ENCODE measurements at places on chromosomes 4 and X.

DNA sequence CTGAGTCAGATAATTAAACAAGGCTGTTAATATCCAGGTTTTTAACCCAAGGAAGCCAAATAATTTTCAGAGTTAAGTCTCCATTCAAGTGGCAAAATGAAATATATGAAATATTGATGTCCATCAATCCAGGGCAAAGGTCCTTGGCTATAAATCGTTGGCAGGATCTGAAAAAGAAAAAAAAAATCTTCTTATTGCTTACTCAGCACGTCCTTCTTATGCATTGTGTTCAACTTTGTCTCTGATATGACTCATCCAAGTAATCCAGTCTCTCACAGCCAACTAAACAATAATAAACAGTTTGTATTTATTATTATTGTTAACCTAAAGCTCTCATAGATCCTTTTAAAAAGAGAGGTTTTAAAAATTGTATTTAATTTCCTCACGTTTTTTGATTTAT lies 851.2 kb downstream of the ADGRL3 start:
- no peak for DNase-seq

DNA sequence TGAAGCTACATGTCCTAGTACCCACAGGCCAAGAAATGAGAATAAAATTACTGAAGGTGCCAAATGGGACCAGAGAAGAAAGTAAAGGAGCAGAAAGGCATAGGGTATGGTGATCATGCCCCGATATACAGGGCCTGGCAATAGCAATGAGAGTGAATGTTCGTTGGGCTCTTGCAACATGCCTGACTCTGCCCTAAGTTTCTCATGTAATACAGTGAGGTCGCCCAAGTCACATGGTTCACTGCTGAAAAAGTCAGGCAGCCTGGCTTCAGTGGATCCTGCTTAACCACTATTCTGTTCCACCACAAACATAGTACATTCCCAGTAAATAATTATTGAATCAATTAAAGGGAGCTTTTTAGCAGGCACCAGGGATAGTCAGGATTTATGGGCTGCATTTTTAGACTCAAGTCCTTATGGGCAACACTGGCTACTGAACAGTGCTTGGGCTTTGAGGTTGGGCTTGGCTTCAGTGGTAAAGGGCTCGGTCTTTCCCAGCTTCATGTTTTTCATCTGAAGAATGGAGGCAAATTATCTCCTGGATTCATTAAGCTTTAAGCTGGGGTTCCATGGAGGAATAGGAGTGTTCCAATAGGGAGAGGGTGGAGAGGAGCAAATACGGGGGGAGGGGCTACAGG lies 67.1 kb upstream of the ZNF518B start:
- no peak for DNase-seq

GRCh38 chrX:137072396-137072795 lies 38.6 kb upstream of the GPR101 start:
- DNase-seq: no peak

DNA sequence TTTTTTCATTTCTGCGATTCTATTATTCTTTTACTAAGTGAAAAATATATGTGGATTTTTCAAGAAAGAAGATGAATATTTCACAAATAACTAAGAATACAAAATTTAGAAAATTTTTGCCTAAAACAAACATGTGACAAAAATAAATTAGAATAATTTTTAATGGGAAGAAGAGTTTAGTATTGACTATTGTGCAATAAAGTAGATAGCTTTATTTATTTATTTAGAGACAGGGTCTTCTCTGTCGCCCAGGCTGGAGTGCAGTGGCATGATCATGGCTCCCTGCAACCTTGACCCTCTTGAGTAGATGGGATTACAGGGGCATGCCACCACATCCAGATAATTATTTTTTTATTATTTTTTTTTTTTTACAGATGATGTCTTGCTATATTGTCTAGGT lies 95.3 kb upstream of the PAQR3 start:
- no peak for DNase-seq

- DNase-seq: no peak
Observed at GRCh38 chr4:54550395-54551171, 107.2 kb upstream of the KIT start.

DNA sequence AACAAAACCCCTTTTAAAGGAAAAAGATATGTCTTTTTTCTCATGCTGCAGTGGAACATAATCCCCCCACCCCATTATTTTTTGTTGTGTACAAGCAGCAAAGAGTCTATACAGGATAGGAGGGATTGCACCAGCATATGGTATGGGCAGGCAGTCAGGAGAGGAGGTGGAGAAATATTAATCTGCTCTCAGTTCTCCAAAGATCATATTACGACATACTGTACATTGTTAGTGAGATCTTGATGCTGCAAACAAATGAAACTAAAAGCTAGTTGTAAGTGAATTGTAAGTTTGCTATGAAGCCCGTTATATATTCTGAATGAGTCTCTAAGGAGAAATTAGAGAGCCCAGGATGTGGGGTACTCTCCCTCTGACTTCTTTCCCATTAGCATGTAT lies 75.3 kb downstream of the RAPGEF2 start:
- DNase-seq: no peak

DNA sequence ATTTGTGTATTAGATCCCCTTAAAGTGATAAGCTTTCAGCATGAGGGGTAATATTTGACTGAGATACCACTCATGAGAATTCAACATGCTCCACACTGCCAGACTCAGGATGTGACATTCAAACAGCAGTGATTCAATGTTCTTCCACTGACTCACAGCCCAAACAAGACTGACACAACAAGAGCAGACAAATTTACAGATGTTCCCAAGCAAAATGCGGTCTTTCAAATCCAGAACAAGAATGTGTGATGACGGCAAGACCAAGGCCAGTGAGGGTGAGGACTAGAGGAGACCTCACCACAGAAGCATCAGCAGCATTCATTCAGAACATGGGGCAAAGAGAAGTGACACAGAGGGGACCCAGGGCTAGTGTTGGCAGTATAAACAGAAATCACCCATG lies 99.3 kb upstream of the GRIA3 start:
- DNase-seq: no peak

- no peak for DNase-seq
Observed at GRCh38 chrX:153304988-153305736, 16.4 kb downstream of the PNMA6F start.

- no peak for DNase-seq
Observed at GRCh38 chr4:177302371-177303100, 7.1 kb upstream of the NEIL3 start.

DNA sequence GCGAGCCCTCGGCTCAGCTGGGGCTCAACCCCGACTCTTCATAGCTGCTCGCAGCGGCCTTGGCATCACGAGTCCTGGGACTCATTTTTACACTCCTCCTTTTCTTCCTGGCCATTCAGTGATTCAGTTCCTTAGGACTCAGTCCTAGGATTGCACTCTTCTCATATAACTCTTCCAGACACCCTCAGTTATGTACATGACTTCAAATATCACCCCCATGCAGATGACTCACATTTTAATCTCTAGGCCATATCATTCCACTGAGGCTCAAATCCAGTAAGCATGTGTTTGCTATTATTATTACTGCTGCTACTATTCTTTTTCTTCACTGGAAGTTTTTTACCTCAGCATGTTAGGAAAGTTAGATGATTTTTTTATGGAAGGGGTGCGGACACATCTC lies 14.4 kb downstream of the ITGB1BP2 start:
- no peak for DNase-seq

DNA sequence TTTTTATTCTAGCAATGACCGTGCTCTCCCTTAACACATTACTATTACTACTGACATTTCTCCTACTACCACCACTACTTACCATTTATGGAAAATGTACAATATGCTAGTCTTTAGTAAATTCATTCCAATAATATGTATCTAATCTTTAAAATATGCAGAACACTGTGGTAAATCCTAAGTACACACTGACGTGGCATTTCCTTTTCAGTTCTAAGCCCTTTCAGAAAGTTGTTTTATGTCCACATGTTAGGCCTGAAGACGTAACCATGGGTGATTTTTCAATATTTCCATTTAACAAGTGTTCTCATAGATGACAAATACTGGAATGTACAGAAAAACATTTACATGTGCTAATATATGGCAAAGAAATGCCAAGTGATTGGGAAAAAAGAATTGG lies 268.6 kb upstream of the SLIT2 start:
- DNase-seq: no peak

DNA sequence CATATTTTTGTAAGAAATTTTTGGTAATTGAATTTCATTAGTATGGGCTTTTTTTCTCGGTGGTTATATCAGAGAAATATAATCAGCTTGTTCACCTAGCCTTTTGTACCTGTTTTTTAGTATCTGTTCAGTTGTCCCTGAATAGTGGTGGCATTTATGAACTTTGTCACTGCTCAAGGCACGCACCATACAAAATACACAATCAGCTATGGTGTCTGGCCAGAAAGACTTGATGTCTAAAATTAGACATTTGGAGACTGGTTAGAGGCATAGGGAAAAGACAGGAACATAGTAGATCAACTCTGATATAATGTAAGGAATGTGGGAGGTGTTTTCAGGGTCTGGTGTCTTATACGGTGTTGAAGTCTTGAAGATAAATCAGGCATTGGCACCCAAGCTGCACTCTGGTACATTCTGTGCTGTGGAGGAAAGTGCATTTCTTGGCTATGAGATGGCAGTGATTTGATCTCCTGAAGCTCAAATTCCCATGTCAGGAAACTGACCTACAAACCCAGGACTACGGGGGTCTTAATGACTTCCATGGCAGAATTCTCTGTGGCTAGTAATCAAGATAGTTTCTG lies 3.6 kb downstream of the ART3 start:
- no peak for DNase-seq

DNA sequence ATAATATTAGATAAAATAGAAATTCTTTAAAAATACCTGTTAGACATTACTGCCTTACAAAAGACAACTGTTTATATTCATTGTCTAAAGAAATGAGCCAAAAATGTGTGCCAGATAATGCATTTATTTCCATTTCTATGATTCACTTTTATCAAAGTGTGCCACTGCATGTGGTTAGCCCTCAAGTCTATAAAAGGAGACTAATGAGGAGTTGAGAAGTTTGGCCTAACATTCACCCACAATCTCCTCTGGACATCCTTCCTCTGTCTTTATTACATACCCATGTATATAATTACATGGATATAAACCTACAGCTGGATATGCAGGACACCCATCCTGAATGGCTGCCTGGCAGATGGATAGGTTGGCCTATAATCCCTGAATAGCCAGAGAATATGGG lies 42.6 kb upstream of the PDE5A start:
- no peak for DNase-seq

DNA sequence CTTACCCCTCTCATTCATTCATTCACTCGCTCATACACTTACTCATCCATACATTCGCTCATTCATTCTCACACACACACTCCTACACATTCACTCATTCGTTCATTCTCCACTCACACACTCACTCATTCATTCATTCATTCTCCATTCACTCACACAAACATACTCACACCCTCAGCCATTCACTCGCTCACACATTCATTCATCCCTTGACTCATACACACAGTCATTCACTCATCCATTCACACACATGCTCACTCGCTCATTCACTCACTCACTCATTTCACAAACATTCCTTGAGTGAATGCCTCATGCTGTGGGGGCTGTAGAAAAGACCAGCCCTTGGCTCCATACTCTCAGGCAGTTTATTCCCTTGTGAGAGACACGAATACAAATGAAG lies 151.1 kb upstream of the MAMLD1 start:
- no peak for DNase-seq

- DNase-seq: peak; percentile 0
Observed at GRCh38 chr4:82688091-82688795, 110.4 kb downstream of the SCD5 start.

- no peak for DNase-seq
Observed at GRCh38 chr4:152160225-152160800, 375.6 kb downstream of the FBXW7 start.

- DNase-seq: no peak
Observed at GRCh38 chrX:10545882-10546281, 74.5 kb downstream of the MID1 start.

- DNase-seq: no peak
Observed at GRCh38 chrX:103783971-103784370, 7.3 kb downstream of the PLP1 start.

DNA sequence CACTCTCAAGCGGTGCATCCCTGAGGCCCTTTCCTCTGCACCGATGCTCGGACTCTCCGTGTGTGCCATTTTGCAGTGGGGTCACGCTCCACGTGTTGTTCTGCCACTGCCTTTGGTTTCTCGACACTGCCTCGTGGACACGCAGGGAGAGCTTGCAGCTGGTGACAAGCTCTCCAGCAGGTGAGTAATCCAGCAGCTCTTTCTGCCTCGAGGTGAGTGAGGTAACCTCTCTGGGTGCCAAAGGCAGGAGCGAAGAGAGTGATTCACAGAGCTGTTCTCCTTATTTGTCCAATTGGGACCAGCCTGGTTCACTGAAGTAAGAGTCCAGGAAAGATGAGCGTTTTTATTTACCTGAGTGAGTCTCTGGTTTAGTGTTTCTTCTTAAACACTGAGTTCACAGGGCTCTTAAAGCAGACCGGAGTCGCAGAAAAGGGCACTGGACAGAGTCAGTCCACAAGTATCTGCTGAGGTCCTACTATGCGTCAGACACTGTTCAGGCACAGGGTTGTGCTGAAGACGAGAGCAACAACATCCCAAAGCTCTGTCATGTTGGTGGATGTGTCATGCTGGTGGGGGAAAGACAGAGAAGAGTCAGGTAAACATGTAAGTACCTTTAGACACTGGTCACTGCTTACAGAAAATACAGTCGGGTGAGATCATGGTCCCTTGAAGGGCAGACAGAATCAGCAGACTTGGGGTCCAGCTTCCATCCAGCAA lies 61.8 kb downstream of the FHDC1 start:
- no peak for DNase-seq

DNA sequence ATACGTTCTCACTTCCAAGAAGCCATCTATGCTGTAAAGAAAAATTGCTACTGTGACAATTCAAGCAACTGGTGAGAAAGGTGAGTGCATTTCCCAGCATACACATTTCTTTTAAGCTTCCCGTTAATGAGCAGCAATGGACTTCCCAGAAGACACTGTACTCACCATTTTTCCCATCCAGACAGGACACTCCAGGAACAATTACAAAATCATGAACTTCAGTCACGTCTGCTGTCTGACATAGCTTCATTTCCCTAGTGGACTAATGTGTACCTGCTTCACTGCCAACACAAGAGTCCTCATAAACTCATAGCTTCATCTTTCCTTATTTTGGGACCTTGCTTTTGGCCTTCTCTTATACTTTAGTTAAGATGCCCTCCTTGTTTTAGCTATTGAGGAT lies 156.9 kb downstream of the ENOX2 start:
- no peak for DNase-seq

DNA sequence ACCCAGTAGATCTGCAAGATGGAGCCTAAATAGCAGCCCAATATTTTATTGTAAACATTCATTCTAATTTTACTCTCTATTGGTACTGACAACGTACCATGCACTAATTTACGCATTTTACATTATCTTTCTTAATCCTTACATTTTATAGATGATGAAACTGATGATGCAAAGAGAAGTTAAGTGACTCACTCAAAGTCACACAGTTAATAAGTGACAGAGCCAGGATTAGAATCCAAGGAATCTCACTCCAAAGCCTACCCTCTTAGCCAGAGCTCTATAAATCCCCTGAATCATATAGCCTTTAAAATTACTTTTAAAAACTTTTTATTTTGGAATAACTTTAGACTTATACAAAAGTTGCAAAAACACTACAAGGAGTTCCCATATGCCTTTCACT lies 37.6 kb downstream of the PHKA1 start:
- no peak for DNase-seq

GRCh38 chrX:20274121-20274520 lies 7.4 kb upstream of the RPS6KA3 start:
- DNase-seq: no peak

GRCh38 chr4:56655627-56656345 lies 25.3 kb downstream of the HOPX start:
- peak; percentile 1 for DNase-seq

Data from NCI-H1105 treated with DMSO at 0.1 percent for 48 hours (cell line).